Bronchial epithelial cell (primary cell): ENCODE measurements at places on chromosomes 5 and 9. TPM values are rescaled to one million over a fixed set of nuclear protein-coding genes. Genes with fewer than 3 reads are reported as not detected.

GRCh38 chr5:67434466-67434865 is 237.9 kb upstream of the CD180 start:
- no peak for DNase-seq

- no peak for DNase-seq
Observed at GRCh38 chr5:72427016-72427415, 80.2 kb downstream of the ZNF366 start.

GRCh38 chr9:70609542-70610286 is 195.3 kb upstream of the KLF9 start:
- peak; percentile 58 for DNase-seq

DNA sequence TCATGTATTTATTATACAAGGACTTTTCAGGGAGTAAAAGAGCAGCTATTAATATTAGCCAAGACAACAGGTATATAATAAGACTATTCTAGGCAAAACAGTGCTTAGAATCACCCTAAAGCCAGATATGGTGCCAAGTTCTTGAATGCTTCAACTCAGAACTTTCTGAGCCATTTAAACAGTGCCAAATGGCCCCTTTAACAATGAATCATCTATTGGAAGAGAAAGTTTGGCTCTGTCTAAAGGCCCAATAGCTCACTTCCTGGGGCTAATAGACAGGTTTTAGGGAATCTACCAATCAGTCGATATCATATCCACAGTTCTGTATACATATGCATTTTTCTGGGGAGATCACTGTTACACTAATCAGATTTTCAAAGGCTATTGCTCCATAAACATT is 42.9 kb downstream of the ZNF474 start:
- DNase-seq: no peak

The PCDHGB1 gene
- under 0.01 and 0.26 TPM in 2 replicates for total RNA-seq

GRCh38 chr9:109956717-109957440 is 176.9 kb downstream of the PALM2AKAP2 start:
- DNase-seq: no peak

DNA sequence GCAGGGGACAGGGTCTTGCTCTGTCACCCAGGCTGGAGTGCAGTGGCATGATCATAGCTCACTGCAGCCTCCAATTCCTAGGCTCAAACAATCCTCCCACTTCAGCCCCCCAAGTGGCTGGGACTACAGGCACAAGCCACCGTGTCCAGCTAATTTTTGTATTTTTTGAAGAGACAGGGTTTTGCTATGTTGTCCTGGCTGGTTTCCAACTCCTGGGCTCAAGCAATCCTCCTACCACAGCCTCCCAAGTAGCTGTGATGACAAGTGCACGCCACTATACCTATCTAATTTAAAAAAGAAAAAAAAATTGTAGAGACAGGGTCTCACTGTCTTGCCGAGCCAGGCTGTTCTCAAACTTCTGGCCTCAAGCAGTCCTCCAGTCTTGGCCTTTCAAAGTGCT is 31.6 kb upstream of the LECT2 start:
- DNase-seq: no peak

The PCDHGA6 gene
- total RNA-seq: under 0.01 and 0.26 TPM in 2 replicates

The CCDC69 gene
- total RNA-seq: 0.79 and 1.7 TPM in 2 replicates
